CD4-positive, alpha-beta T cell (primary cell): ENCODE measurements at places on chromosomes 3 and 15.

DNA sequence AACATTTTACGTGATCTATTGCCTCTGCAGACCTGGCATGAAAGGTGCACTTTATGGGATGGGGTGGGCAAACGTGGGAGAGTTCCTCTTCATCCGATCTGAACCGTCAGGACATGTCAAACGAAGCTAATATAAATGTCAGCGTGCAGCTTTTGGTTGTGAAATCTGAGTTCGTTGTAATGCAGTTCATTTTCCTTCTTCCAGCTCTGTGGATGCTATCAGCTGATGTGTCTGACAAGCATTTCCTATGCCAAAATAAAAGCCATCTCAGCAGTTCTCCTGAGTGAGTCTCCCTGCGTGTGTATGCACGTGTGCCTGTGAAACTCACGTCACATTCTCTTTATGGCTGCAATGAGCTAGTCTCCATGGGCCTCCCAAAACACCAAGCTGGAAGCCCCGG lies 512.3 kb downstream of the MCTP2 start:
- DNase-seq = no peak

DNA sequence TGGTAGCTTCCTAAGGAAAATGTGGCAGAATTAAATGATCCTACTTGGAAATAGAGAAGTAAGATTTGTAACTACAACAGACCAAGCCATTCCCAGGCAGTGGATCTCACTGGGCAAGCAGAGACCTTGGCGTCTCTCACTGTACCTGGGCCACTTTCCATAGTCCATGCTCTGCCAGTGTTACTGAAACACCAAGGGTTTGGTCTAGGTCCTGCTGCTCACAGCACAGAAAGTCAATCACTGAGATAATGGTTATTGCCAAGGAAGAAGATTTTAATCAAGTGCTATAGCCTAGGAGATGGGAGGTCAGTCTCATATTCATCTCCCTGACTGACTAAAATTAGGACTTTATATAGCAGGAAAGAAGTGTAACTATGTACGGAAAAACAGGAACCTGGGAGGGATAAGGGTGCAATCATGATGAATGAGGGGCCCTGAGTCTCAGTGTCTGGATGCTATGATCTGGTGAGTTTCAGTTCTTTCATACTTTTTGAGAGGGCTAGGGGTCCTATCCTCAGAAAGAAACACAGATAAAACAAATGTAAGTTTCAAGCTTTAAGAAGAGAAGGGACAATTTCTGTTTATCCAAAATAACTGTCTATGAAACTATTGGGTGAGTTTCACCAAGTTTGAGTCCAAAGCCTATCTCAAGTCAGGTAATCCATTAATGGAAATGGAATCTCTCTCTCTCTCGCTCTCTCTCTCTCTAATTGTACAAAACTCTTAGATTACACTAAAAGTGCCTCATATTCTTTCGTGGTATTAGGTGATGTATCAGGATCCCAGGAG lies 20.6 kb downstream of the GPR15 start:
- no peak for DNase-seq

DNA sequence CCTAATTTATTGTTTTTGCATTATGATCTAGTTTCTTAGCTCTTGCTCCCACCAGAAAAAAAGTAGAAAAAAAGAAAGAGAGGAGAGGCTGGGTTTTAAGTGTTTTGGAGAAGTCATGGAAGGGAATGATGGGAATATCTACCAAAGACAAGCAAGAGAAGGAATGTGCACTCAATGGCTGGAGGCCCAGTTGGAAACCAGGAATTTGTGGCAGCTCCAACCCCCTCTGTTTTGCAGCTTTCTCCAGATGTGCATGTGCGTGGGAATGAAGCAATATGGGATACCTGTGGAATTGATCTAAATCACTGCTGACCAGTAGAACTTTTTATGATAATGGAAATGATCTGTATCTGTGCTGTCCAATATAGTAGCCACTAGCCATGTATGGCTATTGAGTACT lies 27.1 kb downstream of the EIF2AK4 start:
- DNase-seq = no peak

DNA sequence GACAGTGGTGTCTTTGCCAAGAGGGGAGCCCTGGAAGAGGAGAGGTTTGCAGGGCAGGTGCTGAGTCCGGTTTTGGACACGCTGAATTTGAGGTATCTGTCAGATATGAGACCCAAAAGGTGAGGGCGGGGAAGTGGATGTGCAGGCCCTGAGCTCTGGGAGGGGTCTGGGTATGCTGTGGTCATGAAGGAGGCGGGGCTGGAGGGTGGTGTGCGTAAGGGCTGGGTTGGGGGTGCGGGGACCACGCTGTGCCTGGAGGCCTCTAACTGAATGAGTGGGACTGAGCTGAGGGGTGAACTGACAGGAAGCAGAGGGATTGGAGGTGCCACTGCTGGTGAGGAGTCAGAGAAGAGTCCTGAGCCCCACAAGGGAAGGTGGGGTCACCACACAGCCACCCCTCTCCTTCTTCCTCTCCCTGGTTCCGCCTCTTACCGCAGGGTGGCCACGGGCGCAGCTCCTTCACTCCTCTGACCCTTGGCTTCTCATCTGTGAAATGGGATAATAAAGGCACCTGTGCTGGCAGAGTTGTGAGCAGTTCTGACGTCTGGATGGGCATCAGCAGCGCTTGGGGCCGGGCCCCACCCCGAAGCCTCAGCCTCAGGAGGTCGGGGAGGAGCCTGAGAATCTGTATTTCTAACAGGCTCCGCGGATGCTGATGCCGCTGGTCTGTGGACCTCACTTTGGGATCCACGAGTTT lies 28.8 kb downstream of the PSTPIP1 start:
- DNase-seq = no peak

DNA sequence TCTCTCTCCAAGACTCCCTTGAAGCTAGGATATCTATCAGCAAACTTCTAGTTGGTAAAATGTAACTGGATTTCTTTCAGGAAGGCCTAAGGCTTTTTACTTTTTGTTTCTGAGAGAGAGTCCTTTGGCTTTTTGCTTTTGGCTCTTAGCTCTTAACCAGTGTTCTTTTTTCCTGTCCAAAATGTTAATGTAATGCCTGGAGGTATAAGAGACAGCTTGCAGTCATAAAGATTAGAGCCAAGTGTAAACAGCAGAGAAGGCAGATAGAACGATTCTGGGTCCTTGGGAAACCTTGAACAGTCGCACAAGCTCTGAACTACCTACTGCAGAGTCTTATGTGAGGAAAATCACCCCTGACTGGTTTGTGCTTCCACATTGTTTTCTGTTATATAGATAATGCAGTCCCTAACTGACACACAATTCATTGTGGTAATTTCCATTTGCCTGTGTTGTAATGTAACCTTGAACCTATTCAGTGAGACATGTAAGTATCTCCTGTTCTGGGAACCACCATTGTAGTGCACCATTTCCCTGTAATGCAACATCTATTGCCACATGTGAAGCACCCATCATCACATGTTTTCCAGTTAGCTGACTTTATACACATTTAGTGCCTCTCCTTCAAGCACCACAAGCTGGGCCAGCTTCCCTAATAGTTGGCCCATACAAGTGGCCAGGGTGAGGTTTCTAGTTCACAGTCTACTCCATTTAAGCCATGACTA lies 1311.9 kb downstream of the ROBO1 start:
- DNase-seq = no peak

- no peak for DNase-seq
Observed at GRCh38 chr3:64837126-64837738, 149.4 kb upstream of the ADAMTS9 start.

- no peak for DNase-seq
Observed at GRCh38 chr3:173140986-173141385, at the start of gene SPATA16. Gene SPATA16 (minus strand): TSS chr3:173141235. CDS start chr3:173117731, 23,504 bp downstream.

- DNase-seq = no peak
Observed at GRCh38 chr3:50154476-50154839, 666 bp upstream of the SEMA3F start.

DNA sequence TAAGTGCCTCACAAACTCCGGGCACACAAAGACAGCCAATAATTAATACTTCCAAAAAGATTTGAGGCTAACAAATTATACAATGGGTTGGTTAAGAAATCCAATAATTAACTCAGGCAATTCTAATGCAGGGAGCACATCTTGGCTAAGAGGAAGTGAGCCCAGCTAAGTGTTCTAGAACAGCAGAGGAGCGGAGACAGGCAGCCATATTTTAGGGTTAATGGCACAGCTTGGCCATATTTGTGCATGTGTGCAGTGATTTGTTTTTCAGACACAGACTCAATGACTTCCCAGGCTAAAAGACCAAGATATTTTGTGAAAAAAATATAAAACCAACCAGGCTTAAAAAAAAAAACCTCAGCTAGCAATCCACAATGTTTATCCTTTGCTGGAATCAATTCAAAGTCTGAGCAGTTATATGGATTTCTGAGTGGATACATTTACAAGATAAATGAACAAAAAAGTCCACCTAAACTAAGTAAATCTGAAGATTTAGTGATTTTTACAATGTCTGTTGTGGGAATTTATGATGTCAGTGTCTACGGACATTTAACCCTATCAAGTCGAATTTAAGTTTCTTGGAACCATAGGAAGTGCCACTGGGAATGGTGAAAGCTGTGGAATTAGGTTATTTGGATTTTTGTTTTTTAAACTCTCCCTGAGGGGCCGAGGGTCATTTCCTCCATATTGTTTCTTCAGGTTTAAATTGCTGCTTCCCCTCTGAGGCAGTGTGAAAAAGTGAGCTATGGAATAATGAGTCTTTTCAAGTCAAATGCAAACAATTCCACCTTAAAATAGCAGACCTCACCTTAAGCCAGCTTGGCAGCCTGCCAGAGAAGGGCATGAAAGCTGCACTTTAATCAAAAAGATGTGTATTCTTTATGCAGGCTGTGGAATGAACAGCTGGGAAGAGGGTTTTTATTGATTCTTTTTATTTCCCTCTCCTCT lies 413.7 kb upstream of the TBL1XR1 start:
- no peak for DNase-seq

GRCh38 chr3:38603731-38604131 lies 45.8 kb downstream of the SCN5A start:
- no peak for DNase-seq

DNA sequence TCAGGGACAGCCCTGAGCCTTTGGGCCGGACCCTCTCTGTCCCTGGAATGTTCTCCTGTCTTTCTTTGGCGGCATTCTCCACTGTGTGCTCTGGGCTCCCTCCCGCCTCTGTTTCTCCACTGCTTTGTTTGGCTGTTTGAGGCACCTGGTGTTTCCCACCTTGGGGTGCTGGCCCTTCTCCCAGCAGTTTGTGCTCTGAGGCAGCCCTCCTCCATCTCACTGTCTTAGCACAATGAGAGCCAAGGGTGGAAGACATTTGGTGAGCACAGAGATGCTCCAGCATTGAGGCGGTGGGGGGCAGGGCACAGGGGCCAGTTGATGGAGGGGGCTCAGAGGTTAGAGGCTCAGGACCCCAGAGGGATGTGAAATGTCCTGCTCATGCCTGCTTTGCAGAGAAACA lies 54.3 kb downstream of the RASGRF1 start:
- no peak for DNase-seq

GRCh38 chr15:72751751-72752455 lies 31.7 kb downstream of the ADPGK start:
- DNase-seq = no peak

- DNase-seq = no peak
Observed at GRCh38 chr3:188881954-188882641, 289.7 kb upstream of the TPRG1 start.

GRCh38 chr3:142586803-142587406 lies 8.4 kb upstream of the ATR start:
- no peak for DNase-seq

DNA sequence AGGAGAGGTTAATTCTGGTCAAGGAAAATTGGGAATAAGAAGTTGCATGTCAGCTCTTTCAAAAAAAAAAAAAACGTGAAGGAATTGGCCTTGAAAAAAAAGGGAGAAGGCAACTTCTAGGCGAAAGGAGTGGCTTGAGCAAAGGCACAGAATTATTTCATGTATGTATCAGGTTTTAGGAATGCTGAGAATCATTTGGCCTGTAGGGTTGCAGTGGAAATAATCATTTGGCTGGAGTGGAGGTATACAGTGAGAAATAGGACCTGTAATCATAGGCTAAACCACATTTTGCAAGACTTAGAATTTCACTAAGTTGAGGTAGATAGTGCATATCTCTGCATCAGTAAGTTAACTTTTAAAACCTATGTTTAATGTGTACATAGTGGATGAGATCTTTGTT lies 54.9 kb downstream of the EPHA6 start:
- DNase-seq = no peak

DNA sequence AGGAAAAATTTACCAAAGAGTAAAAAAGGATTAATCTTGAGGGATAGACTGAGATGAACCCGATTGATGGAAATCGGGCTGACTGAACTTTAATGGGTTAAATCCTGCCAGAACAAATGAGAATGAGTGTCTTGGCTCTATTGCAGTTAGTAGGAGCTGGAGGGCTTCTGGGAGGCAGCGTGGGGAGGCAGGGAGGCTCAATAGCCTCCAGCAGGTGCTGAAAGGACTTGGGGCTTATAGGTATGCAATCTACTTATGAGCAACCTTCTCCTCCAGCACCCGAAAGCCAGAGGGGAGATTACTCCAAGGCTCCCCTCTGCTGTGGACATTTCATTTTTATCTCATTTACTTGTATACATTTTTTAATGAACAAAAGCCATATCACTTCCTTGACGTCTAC lies 1.0 kb upstream of the CRYBG3 start:
- no peak for DNase-seq

DNA sequence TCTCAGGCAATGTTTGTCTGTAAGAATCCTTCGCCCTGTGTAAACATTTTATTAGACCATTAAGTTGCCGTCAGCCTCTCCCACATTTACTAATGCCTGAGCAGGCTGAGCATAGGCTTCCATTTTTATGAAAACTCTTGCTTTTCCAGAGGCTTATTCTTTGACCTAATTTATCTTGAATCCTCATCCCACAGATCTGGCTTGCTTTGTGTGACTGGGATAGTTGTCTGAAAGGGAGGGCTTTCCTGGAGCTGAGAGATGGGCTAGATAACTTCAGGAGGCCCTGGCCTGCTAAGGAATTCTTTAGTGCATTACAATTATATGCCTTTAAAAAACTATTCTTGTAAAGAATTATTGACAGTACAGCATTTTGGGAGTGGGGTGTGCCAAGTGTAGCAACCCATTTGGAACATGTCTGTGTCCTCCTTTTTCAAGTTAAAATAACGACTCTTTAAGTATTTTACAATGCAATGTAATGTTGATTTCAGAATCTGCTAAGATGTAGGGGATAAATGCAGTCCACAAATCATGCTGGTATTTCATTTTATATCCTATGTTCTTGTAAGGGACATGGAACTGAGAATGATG lies 52.4 kb downstream of the EEFSEC start:
- no peak for DNase-seq

DNA sequence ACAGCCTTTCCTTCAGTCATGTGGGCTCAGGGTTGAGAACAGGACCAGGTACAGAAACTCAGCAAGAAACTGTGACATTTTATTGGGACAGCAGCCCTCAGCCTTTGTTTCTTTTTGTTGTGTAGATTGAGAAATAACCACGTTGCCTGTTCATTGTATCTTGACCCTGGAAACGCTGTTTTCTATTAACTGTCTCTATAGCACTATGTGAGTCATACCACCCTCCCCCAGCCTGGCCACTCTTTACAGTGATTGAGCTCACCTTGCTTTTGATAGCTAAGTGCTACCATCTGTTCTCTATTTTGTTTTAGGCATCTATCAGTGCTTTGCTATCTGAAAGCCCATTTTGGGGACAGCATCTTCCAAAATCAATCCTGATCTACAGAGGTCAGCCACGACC lies 127.9 kb downstream of the CD47 start:
- DNase-seq = no peak
